ENCODE measurements at places on chromosomes 13 and 19.

DNA sequence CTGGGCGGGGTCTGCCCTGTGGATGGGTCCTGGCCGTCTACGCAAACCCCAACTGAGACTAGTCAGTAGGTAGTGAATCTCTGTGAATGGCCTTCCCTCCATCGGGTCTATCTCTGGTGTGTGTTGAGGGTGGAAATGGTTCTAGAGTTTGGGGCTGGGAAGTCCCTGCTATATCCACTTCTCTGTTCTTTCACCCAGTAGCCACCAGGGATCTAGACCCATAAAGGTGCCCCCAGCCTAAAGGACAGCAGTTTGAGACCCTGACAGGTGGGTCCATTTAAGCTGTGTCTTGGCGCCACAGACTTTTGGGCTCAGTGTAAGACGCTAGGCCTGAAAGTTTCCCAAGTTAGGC is 57.7 kb downstream of the ZNF568 start:
- DNase-seq: no peak

DNA sequence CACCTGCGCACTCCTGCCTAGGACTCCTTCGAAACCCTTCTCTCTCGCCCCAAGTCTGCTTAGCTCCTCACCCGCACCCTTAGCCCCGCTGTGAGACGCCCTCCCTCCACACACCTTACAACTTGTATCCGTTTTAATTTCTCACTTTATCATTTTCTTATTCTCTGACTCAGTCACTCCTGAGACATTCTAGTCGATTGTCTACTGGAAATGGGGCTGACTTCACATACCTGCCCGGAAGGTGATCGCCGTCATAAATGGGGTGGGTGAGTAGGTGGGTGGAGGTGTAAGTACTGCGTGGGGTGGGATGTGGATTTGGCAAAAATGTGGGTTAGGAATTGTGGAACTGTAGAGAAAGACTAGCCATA is 714 bp downstream of the NDFIP2 start:
- DNase-seq: no peak

- DNase-seq: peak; percentile 88
Measured at GRCh38 chr13:21124852-21125251, 51.5 kb downstream of the SKA3 start.

DNA sequence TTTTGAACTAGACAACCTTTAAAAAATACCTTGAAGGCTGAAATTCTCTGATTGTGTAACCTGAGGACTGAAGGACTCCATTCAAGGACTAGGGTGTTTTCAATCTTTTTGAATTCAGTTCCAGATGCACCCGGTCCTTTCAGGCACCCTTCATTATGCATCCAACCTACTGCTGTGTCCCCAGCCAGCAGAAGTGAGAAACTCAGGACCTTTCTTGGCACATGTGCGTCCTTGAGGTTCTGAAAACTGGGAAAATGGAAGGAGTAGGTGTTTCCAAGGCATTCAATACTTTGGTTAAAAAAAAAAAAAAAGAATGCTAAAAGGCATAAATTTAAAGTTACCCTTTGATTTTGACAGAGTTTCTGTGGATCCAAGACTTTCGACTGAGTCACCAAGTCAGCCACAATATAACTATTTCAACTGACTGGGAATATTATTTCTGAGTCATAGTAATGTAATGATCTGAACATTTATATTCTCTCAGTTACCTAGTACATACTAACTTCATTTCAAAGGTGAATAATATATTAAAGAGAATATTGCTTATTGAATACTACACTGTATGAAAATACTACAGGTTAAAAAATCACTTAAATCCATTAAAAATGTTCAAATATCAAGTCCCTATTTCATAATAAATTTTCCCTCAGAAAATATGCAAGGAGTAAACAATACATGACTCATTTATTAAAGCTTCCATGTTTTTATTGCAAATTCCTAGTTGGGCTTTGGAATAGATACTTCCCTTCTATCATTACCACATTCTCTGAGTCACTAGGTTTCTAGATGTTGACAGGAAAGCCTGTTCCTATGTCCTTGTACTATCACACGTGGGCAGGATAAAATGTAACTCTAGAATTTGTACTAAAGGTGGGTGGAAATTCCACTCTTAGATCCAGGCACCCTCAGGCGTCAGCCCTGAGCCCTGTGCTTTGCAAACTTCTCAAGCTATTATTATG is 2.4 kb upstream of the ITGBL1 start:
- no peak for DNase-seq

- no peak for DNase-seq
Measured at GRCh38 chr13:74118328-74118727, 15.9 kb downstream of the KLF12 start.

GRCh38 chr19:33227242-33227650 is 1.6 kb upstream of the SLC7A10 start:
- peak; percentile 5 for DNase-seq

- DNase-seq: no peak
Measured at GRCh38 chr13:100493418-100493817, 95.2 kb downstream of the GGACT start.

DNA sequence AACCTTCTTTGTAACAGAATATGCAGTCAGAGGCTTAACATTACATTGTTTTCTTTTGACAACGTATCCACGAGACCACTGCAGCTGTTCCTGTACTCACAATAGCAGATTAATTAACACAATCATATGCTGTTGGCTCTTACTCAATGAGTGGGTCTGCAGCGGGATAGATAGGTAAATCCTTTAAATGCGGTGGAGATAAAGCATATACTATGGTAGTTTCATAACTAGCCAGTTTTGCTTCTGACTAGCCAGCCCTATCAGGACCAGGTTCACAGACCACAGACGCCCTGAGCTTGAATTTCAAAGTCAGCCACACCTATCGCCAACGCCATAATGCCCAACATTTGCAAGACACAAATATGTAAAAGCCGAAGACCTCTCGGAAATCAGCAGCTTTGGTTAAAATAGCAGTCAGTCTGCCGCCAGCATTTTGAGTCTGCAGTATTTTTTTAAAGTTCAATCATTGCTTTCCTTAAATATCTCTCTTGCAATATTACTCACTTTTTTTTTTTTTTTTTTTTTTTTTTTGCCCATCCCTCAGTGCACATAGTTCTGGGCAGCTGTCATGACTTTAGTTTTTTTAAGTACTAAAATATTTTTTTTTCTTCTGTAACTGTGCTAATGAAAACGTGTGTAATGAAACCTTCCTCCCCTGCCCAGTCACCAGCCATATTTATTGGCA is 120.5 kb downstream of the ZNF536 start:
- no peak for DNase-seq

DNA sequence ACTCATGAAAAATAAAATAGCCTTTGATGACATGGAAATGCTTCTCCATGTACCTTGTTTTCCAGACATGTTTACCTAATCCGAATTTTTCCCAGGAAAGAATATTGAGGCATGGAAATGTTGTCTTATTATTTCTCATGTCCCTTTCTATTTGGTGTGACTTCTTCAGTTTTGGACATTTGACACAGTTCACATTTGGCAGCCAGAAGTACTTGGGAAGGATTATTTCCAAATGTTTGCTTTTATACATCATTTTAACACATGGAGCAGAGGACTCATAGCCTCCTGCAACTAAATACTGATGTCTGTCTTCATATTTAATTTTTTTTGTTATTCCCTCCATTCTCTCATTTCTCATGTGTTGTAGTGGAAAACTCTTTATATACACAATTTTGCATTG is 94.3 kb downstream of the POSTN start:
- no peak for DNase-seq

DNA sequence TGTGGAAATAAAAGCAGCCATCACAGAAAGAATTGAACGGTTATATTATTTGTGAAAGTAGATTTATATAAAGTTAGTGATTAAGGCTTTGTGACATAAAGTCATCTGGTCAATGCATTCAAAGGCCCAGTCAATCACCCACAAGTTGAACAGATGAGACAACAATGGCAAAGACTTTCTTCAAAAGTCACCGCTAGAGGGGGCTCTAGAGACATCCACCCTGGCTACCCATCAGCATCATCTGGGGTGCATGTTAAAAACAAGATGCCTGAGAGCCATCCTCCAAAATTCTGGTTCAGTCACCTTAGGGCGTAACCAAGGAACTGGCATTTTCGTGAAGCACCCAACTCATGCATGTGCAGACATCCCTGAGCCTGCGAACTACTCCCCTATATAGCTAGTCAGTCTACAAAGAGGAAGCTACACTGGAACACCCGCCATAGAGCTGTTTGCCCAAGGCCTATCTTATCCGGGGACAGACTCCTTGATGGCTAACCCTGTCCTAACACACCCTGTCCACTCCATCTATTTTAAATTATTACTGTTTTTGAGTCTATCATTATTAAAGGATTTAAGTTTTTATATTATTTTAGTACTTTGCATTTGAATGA is 970.5 kb downstream of the UQCRFS1 start:
- no peak for DNase-seq

DNA sequence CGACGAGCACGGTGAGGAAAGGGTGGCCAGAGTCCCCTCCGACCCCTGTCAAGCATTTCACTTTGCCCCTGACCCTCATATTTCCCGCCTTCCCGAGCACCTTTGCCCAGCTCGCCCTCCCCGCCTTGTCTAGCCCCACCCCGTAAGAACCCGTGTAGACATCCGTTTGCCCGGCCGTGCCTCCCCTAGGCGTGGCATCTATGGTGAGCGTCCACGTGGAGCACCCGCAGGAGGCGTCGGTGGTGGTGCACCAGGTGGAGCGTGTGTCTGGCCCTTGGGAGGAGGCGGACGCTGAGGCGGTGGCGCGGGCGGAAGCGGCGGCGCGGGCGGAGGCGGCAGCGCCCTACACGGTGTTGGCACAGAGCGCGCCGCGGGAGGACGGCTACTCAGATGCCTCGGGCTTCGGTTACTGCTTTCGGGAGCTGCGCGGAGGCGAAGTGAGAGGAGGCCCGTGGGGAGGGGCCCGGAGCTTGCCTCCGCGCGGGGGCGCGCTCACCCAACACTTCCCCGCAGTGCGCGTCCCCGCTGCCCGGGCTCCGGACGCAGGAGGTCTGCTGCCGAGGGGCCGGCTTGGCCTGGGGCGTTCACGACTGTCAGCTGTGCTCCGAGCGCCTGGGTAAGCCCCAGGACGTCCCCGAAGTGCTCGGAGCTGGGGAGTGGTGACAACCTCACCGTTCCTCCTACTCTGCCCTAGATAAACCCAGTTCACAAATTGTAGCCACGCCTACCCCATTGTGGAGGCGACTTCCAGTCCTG is 4.2 kb downstream of the LTBP4 start:
- DNase-seq: peak; percentile 70

DNA sequence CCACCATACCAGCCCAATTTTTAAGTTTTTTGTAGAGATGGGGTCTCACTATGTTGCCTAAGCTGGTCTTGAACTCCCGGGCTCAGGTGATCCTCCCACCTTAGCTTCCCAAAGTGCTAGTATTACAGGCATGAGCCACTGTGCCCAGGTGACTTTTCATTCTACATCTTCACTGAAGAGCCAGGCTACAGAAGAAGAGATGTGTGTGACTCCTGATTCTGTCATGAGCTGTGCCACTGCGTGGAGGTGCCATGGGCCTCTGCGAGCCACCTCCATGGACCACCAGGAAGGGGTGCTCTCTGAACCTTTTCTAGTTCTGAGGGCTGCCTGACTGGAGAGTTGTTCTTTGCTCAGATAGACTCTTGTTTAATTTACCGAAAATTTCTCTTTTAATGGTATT is 56.6 kb upstream of the RANBP3 start:
- no peak for DNase-seq

GRCh38 chr13:87147076-87147475 is 524.1 kb upstream of the SLITRK5 start:
- no peak for DNase-seq

- no peak for DNase-seq
Measured at GRCh38 chr19:41001243-41001971, 10.3 kb downstream of the CYP2B6 start.

DNA sequence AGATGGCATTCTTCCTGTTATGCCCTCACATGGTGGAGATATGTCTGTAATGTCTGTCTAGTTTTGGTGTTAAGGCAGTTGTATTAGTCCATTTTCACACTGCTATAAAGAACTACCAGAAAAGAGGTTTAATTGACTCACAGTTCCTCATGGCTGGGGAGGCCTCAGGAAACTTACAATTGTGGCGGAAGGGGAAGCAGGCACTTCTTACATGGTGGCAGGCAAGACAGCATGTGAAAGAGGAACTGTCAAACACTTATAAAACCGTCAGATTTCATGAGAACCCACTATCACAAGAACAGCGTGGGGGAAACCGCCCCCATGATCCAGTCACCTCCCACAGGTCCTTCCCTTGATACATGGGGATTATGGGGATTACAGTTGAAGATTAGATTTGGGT is 3.2 kb downstream of the ZNF441 start:
- DNase-seq: no peak

- DNase-seq: no peak
Measured at GRCh38 chr19:19820774-19821320, 703 bp downstream of the ZNF506 start.

GRCh38 chr13:34356686-34357434 is 538.9 kb downstream of the RFC3 start:
- DNase-seq: no peak

DNA sequence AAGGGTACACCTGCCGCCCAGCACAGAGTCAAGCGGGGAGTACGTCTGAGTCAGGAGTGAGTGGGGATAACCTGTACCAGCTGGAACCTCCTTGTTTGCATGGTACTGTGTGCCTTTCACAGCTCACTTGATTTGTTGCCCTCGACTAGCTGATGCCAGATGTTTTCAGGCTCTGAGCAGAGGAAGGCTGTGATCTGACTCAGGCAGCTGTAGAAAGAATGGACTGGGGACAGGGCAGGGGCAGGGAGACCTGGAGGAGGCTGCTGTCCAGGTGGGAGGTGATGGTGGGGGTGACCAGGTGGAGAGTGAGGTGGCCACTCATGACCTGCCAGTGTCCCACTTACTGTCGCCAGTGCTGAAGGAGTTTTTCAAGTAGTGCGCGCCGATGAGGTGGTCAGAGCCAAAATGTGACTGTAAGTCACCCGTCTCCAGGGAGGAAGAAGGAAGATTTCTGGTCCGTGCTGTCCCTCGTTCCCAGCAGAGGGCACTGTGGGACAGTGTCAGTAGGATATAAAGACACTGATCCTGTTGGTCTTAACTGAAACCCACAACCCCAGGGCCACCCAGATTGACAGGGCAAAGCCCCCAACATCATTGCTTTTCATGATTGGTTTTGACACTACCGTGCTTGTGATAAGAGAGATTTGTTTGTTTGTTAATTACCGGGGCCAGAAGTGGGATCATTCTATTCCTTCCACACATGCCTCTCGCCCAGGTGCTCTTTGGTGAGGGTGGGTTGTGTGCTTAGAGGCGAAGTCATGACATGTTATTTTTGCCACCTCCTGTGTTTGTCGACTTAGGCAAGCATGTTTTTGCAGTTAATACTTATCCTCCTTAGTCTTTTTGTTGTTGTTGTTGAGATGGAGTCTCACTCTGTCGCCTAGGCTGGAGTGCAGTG is 128.4 kb downstream of the DPF1 start:
- peak; percentile 79 for DNase-seq

GRCh38 chr19:49155005-49155819 is at the start of gene HRC:
TSS of gene HRC (minus strand) at chr19:49155396. CDS start at chr19:49155237, 159 bp downstream.
- no peak for DNase-seq

- no peak for DNase-seq
Measured at GRCh38 chr13:99506634-99507033, 5.4 kb downstream of the TM9SF2 start.

- no peak for DNase-seq
Measured at GRCh38 chr13:92806215-92806614, 420.4 kb upstream of the GPC6 start.

All from BE2C (cell line).